ENCODE measurements at places on chromosomes 7 and 10.

DNA sequence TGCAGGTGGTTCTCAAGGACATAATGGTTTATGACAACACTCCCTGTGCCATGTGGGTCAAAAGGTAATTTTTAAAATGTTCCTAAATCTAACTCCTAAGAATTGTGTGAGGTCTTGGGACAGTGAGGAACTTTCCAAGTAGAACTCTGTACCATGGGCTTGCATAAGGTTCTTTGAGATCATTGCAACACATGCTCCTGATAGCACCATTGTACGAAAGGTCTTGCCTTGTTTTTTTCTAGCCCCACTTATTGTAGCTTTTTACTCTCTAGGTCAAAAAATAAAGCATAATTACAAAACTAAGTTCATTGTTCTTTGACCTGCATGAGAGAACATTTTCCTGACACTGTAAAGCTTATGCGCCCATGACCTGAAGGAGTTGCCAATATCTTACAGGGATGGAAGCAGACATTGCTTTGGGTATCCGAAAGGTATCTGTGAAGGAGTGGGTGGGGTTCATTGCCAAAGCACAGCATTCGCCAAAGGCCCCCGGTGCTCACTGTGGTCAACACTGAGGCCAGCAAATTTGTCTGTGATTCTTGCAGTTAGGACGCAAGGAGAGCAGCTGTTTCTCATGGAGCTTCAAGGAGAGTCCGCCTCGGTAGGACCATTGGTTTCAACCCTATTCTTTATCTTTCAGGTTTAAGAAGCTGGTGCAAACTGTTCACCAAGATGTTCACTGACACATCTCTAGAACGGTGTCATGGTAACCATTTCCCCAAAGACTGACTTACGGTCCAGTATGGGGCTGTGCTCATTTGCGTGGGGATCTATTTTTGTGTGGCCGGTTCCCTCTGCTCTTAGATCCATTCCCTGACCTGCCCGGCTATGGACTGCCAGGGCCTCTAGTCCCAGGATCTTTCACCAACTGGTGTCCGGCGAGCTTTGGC lies 7.6 kb upstream of the PRKAG2 start:
- no peak for DNase-seq

DNA sequence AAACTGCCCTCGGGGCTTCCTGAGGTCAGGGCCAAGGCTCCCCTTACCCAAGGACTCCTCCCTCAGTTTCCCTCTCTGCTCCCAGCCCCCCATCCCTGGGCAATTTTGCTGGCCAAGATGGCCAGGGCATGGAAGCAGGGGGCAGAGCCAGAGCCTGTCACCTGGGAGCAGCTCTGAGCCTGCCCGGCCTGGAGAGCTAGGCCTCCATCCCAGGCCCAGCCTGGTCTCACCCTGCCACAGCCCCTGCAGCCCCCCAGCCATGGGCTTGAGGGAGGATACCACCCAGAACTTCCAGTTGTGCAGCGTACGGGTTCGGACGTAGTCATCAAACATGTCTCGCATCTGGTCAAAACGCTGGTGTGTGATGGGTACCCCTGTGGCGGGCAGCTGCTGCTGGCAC lies 17.0 kb upstream of the TBL2 start:
- no peak for DNase-seq

GRCh38 chr7:88357781-88358525 lies 51.3 kb upstream of the STEAP4 start:
- DNase-seq: no peak

- no peak for DNase-seq
These were observed 101.7 kb downstream of the LMBR1 start for GRCh38 chr7:156791241-156791640.

GRCh38 chr10:132144086-132144485 lies 42.7 kb upstream of the DPYSL4 start:
- no peak for DNase-seq

- no peak for DNase-seq
These were observed 92.1 kb upstream of the FAM133B start for GRCh38 chr7:92682330-92682729.

DNA sequence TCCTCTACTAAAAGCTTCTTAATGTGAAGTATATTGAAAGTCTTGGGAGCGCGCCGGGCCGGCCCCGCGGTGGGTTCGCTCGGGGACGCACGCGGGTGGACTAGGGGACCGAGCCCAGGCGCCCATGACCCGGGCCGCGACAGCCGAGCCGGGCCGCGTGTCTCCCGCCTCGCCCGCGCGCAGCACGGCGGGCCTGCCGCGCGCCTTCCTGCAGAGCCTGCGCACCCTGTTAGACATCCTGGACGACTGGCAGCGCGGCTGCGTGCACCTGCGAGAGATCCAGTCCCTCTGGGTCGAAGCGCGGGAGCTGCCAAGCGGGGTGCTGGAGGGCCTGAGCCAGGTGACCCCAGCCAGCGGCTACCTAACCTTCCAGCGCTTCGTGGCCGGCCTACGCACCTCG lies 25.4 kb upstream of the ZNF735 start:
- no peak for DNase-seq
